ENCODE measurements at places on chromosomes 5 and 9.

DNA sequence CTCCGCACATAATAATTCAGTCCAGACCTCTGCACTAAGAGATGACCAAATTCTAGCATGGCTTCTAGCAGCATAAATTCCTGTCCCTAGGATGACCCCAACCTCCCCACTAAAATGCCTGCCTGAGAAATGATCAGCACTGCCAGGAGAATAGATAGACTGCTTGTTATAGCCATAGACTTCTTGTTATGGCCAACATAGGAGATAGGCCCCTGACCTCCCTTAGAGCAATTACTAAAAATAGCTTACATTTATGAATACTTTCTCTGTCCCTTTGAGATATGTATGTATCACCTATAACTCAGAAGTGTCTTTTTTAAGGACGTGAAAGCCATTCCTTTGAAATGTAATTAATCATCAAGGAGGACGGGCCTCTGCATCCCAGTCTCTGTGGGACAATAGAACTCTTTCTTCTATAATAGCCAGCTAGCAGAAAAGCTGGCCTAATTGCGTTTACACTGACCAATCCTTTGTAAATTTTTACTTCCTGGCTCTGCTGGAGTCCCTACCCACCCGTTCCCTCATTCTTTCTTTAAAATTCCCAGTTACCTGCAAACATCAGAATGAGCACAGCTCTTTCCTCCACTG is 1002.7 kb downstream of the CDH18 start:
- no peak for DNase-seq

DNA sequence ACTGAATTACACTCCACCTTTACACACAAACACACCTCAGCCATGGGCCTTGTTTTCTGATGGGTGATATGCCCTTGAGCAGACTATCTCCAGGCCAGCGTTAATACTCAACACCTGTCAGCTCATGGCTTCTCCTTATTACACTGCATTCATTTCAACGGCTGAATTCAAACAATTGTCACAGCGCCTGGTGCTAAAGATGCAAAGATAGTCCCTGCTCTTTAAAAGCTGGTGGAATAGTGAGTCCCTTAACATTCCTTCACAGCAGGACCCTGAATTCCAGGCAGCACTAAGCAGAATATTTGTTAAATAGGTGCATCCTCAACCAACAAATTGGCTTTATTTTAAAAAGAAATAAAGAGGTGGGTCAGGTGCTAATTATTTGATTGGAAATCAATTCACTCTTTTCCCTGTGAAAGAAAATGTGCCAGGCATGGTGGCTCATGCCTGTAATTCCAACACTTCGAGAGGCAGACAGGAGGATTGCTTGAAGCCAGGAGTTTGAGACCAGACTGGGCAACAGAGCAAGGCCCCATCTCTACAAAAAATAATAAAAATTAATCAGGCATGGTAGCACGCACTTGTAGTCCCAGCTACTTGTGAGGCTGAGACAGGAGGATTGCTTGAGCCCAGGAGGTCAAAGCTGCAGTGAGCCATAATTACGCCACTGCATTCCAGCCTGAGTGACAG is 155.7 kb upstream of the EFNA5 start:
- no peak for DNase-seq

GRCh38 chr9:115135821-115136778 is 18.1 kb upstream of the TNC start:
- no peak for DNase-seq

GRCh38 chr9:84894859-84895258 is 225.3 kb downstream of the NTRK2 start:
- DNase-seq = no peak

- no peak for DNase-seq
Observed at GRCh38 chr9:134764473-134765269, 115.9 kb upstream of the FCN2 start.

GRCh38 chr5:71976449-71976848 is 130.8 kb upstream of the MAP1B start:
- no peak for DNase-seq

DNA sequence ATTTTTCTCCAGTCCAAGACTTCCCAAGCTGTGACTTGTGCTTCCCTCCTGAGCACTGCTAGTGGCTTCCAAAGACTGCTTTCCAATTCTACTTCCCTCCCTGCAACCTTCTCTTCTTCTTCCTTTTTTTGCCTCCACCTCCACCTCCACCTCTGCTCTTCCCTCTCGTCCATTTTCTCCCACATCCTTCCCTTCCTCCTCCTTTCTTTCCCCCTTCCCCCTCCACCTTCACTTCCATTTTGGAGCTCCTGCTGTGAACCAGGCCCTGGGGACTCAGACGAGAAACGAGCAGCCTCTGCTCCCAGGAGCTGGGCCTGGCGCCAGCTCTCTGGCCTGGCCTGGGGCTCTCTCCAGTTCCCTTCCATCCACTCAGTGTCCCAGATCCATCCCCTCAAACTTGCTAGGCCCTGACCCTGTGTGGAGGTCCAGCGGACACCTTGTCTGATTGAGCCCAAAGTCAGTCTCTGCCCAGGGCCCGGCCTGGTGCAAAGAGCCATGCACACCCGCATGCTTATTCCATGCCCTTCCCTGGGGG is 5.6 kb downstream of the GADD45G start:
- DNase-seq = no peak

DNA sequence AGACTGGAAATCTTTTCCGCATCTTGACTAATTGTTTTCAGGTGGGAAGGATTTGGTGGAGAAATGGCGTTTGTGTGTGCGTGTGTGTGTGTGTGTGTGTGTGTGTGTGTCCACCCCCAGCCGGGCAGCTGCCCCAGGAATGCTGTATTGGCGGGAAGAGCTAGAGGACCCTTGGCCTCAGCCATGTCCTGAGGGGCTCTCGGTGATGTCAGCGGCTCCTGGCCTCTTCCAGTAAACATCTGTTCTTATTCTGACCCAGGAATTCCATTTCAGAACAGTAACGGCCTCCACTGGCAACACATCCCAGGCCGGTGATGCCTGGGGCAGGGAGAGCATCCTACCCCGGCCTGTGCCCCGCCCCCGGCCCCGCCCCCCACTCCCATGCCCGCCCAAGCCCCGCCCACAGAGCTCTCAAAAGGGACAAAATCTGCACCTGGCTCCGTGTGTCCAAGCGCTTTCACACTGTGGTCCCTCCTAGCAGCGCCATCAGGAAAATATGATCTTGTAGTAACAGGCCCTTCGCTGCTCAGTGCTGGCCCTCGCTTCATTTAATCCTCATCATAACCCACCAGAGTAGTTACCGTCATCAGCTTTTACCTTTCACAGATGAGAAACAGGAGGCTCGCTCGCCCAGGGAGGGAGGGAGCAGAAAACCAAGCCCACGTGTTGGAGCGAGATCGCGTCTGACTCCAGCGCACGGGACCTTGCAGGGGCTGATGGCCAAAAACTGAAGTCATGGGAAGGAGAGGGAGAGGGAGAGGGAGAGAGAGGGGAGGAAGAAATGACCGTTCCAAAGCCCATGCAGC is 18.9 kb downstream of the ADAMTS2 start:
- no peak for DNase-seq

DNA sequence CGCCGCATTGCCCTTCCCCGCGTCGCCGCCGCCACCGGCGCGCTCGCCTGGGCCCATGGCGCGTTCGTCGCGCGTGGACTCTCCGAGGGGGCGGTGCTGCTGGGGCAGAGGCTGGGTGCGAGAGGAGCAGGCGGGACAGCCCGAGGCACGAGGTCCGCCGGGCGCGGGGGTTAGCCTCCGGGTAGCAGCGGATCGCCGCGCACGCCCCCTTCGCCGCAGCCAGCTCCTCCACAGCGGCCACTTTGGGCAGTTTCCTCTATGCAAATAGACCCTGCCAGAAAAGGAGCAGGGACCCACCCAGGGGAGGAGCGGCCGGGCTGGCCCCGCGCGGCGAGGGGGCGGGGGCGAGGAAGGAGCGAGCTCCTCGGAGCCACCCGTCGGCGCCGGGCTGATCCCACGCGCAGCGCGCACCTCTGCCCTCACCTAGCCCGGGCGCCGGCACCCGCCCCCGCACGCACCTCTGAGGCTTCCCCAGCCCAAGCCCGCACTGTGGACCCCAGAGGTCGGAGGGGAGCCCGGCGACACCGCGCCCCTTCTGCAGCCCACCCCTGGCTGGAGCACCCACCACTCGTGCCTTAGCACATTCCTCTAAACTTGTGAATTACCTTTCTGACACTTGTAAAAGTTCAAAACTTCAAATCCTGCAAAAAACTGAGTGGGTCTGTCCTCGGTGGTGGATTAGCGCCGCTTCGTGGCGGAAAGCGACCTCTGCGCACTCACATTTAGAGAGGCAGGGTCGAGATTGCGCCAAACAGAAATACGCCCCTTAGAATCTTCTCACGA is at the start of gene COL23A1:
Gene COL23A1, minus strand, starts transcription at position 253 of the 783 bp plus-strand sequence.
- DNase-seq = peak; percentile 7

GRCh38 chr9:22159586-22159985 is 150.5 kb upstream of the CDKN2B start:
- DNase-seq = no peak

GRCh38 chr9:88988796-88989641 is 2.2 kb upstream of the S1PR3 start:
- DNase-seq = no peak

GRCh38 chr5:146947181-146947941 is 68.8 kb upstream of the PPP2R2B start:
- DNase-seq = no peak

DNA sequence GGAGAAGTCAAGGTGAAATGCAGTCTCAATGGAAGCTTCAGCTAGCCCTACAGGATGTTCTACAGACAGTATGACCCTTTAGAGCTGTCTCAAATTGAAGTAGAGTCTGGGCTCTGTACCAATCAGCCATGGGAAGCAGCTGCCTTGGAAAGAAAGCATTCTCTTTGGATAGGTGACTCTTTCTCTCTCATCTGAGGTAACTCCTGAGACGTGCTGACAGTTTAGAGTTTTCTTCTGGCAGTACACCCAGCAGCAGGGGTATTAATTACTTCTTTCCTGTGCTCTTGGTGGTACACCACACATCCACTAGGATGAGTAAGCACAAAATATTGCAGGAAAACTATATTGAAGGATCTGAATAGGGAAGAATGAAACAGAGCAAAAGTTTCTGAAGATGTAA is 329.6 kb upstream of the RGMB start:
- DNase-seq = no peak

- no peak for DNase-seq
Observed at GRCh38 chr5:20359377-20359776, 371.4 kb upstream of the CDH18 start.

- DNase-seq = no peak
Observed at GRCh38 chr5:107389130-107389774, 281.5 kb downstream of the EFNA5 start.

- no peak for DNase-seq
Observed at GRCh38 chr5:145946112-145946861, 9.9 kb downstream of the SH3RF2 start.

DNA sequence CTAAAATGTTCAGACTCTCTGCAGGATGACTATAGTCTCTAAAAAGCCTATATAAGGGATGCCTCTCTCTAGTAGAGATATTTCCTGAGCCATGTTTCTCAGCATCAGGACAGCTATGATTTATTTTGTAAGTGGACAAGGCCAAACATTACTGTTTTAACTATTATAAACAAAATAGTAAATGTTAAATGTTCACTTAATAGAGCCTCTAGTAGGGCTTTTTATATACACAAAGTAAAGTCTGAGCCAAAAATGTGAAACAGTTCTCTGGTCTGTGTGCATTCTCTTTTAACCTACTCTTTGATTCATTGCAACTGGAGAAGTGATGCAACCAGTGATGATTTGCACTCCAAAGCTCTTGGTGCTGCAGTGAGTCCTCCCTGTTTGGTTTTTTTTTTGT is 220.5 kb downstream of the GDNF start:
- DNase-seq = no peak

DNA sequence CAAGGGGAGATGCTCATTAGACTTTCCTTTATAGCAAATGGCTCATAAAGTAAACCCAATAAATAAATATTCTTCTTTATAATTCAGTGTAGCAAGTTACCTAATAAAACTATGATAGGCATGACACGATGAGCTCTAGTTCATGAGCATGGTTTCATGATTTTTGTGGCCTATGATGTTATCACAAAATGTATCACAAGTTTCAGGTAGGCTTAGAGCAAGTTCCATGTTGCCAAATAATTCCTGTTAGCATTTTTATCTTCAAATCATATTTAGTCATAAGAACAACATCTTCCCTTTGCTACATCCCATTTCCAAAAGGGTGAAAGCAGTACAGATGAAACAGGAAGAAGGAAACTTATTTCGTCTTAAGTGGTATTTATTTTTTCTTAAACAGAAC is 200.2 kb downstream of the ENC1 start:
- no peak for DNase-seq

DNA sequence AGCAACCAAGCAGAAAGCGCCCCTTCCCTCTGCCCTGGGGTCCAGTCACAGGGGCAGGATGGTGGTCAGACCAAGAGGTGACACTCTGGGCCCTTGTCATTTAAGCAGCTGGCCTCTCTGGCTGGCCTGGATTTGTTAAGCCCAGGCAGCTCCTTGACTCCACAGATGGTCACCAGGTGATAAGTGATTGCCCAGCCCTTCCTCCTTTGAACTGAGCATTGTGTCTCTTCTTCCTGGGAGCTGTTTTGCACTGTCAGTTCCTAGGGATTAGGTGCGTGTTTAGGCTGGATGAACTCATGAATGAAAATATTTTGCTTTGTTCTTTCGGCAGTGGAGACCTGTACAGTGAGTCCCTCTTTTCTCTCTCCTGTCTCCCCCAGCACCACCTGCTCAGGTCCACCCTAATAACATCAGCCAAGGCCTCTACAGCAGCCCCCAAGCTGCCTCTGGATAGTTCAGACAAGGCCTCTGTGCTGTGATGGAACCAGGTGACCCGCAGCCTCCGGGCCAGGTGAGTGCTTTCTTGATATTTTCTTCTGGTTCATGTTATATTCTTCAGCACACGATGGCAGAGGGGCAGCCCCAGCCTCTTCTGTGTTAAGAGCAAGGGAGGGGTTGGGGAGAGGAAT is 139.7 kb upstream of the PITX1 start:
- DNase-seq = no peak

DNA sequence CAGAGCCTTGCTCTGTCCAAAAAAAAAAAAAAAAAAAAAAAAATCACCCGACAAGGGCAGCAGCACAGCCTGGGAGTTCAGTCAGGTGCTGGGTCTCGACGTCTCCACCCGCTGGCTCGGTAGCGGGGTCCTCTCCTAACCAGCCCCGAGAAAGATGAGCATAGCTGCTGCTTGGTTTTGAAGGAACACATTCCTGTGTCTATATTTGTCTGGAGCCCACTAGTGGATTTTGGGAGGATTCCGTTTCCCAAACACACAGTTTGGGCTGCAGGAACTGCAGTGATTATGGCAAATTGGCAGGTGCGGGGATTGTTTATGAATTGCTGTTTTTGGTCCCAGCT is 1.2 kb downstream of the OTULINL start:
- DNase-seq = no peak

DNA sequence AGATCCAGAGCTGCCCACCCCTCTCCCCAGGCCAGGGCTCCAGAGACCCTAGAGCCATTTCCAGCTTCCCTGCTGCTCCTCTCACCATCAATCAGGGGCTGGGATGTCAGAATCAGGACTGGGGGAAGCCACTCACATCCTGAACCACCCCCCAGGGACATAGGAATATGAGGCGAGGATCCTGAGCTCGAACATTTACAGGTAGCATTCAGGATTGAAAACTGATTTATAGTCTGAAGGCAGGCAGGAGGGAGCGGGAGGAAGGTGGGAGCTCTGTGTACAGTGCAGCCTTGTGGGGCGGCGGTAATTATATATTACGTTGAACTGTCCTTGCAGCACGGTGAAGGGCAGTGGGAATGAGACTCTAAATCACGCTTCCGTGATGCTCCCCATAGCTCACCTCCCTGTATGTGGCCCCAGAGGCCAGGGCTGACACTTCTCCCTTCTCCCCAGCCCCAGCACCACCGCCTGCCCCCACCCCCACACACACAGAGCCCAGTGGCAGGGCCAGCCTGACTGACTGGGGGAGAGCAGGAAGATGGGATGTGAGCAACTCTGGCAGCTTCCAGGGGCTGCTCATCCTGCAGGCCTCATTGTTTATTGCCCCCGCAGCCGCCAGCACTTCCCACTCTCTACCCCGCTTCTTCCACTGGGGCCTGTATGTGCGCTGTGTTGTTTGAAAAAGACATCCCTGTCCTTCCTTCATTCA is 76.0 kb upstream of the HSPA9 start:
- DNase-seq = no peak

Measured in activated CD4-positive, CD25-positive, alpha-beta regulatory T cell (primary cell).